ENCODE measurements at places on chromosomes 16 and 17.

DNA sequence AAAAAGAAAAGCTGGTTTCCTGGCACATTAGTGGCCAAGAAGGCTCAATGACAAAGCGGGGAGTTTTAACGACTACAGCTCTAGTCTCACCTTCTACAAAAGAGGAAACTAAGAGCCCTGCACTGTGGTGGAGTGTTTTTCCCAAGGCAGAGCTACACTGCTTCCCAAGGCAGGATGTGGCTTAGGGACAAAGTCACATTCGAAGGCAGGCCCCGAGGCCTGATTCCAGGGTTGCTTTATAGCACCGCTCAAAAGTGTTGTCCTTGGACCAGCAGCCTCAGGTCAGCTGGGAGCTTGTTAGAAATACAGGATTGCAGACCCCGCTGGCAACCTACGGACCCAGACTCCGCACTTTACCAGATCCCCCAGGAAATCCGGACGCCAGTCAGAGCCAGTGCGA is 23.8 kb downstream of the TMEM92 start:
- DNase-seq, result no peak

- peak; percentile 75 for DNase-seq
Observed at GRCh38 chr17:69607162-69607834, 192.8 kb downstream of the MAP2K6 start.

GRCh38 chr16:8720967-8721308 is 46.5 kb downstream of the ABAT start:
- DNase-seq, result no peak

DNA sequence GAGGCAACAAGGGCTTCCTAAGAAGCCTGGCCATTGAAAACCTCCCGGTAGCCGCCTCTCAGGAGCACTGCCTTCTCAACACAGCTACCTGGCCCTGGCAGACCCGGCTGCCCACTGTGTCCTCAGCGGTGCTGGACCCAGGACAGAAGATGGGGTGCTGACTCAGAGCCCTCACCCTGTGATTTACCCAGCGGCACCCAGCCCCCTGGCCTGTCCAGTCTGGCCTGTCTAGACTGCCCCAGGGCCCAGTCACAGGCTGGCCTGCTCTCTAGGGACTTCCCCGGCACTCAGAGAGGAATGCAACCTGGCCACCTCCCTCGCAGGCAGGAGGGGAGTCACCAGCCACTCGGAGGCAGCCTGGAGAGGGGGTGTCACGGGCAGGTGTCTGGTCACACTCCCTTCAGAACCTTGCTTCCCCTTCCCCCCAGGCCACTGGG is 20.1 kb downstream of the PIEZO1 start:
- DNase-seq, result no peak

- DNase-seq, result no peak
Observed at GRCh38 chr16:78483124-78483992, 383.9 kb downstream of the WWOX start.

- DNase-seq, result no peak
Observed at GRCh38 chr16:23748630-23749029, 6.2 kb upstream of the CHP2 start.

GRCh38 chr16:35516971-35517370 is 2057.6 kb downstream of the TP53TG3F start:
- DNase-seq, result no peak

DNA sequence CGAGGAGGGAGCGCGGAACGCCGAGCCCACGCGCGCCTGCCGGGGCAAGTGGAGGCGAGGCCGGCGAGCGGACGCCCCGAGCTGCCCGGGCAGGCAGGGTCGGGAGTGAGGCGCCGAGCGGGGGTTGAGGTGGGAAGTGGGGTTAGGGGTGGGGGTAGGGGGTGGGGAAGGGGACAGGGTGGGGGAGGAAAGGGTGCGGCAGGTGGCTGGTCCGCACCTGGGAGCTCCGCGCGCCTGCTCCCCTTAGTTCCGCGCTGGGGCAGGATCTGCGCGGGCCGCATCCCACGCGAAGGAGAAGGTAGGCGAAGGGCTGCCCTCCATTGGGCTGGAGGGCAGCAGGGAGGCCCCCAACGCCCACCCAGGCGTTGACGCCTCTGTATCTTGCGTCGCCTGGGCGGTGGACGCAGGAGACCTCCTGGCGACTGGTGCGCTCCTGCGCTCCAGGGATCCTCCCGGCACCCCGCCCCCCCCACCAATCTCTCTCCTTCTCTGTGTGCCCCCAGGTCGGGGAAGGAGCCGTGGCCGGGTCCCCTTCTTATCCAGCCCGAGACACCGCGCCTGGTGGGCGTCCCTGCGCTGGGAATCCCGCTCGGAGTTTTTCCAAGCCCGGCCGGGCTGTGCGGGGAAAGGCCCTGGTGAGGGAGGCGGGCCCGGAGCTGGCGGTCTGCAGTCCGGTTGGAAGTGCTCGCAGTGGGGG is 51.3 kb upstream of the AMZ2 start:
- DNase-seq, result no peak

- peak; percentile 63 for DNase-seq
Observed at GRCh38 chr17:927611-928461, 51.7 kb downstream of the NXN start.

- no peak for DNase-seq
Observed at GRCh38 chr17:68705714-68706076, 104.5 kb upstream of the FAM20A start.

GRCh38 chr17:61411261-61412142 is 11.9 kb downstream of the TBX2 start:
- DNase-seq, result peak; percentile 66

DNA sequence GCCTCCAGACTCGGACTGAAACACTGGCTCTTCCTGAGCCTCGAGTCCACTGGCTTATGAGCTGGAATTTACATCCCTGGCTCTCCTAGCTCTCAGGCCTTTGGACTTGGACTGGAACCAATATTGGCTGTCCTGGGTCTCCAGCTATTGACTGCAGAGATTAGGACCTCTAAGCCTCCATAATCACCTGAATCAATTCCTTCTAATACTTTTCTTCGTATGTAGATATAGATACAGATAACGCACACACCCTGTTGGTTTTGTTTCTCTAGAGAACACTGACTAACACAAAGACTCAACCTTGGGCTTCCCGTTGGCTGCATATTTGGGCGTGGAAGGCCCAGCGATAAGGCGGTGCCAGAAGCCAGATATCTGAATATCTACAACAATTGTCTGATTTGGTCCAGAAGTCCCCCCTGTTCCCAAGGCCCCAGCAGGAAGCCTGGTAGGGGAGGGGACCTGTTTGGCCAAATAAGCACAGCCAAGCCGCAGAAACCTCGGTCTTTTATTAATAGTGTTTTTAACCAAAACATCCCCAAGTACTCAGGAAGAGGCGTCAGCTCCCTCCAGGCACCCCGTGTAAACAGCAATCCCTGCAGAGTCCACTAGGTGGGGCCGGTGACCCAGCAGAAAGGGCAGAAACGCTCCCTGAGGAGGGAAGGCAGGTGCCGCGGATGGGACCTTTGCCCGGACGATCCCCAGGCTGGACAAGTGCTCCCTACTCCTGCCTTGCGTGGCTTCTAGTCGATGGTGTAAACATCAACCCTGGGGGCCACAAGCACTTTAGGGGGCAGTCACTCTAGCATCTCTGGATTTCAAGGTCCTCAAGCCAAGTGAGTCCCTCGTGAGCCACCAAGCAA is 57.0 kb downstream of the ABR start:
- DNase-seq, result peak; percentile 78

DNA sequence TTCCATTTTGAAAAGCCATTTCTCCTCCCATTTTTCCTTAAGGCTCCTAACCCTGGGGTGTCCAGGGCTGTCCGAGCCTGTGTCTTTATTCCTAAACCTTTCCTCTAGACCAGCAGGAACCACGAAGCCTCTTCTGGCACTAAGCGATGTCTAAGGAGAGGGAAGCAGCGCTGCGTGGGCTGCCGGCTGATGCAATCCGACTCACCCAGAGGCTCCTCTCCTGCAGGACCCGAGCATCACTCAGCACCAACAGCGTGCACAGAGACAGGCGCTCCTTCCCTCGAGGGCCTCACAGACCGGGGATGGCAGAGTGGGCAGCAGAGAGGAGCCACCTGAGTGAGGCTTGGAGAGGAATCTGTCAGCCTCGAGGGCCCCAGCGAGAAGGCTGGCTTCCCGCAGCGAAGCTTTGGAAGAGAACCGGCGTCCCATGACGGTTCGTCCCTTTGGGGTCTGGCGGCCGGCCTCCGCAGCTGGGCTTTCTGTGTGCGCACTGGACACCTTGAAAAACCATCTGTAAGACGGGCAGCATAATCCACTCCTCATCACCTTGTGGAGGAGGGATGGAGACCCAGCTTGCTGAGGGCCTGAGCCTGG is 174.3 kb downstream of the FOXL1 start:
- no peak for DNase-seq

- no peak for DNase-seq
Observed at GRCh38 chr17:14196377-14196997, 40.2 kb downstream of the CDRT15 start.

DNA sequence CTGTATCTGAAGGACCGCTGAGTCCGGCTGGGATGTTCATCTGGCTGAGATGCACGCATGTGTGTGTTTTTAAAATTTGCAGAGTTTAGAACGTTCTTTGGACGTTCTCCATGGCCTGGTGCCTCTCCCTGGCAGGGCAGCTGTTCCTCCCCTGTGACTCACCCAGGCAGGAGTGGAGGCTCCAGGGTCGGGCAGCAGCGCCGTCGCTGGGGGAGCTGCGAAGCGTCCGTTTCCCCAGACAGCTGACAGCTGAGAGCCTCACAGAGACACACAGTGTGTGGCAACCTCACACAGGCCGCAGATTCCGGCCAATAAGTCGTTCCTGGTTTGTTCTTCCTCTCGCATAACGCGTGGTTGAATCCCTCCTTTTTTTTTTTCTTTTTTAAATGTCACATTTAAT is 80.6 kb downstream of the OR1D5 start:
- peak; percentile 80 for DNase-seq

GRCh38 chr16:11725457-11725856 is 17.2 kb downstream of the TXNDC11 start:
- DNase-seq, result no peak

DNA sequence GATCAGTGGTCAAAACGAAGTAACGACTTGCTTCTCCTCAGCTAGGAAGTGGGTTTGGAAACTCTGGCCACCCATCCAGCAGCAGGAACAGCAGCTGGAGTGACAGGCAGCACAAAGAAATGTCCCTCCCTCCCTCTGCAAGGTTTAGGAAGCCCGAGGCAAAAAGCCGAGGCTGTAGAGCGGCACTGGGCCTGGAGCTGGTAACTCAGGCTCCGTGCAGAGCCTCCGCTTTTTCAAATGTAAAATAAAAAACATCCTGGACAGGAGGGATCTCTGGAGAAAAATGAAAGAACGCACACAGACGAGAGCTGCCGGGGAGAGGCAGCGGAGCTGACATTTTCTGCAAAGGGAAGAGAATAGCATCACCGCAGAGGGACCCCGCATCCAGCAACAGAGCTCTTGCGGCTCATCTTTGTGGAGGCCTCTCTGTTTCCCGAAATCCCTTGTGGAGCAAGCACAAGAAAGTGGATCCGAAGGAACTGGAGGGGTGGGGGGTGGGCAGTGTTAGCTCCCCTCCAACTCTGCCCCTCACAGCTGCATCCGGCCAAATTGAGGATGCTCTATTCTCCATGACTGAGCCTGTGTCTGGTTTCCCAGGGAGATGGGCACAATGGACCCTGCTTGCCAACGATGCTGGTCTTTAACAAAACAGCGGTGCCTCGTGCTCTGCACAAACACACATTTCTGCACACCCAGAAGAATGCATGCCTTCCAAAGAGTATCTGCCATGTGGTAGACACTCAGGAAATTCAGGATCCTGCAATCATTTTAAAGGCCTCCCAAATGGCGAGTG is 335.5 kb upstream of the ZFHX3 start:
- DNase-seq, result peak; percentile 7

GRCh38 chr17:46818929-46819859 is 702 bp upstream of the WNT3 start:
- DNase-seq, result no peak

DNA sequence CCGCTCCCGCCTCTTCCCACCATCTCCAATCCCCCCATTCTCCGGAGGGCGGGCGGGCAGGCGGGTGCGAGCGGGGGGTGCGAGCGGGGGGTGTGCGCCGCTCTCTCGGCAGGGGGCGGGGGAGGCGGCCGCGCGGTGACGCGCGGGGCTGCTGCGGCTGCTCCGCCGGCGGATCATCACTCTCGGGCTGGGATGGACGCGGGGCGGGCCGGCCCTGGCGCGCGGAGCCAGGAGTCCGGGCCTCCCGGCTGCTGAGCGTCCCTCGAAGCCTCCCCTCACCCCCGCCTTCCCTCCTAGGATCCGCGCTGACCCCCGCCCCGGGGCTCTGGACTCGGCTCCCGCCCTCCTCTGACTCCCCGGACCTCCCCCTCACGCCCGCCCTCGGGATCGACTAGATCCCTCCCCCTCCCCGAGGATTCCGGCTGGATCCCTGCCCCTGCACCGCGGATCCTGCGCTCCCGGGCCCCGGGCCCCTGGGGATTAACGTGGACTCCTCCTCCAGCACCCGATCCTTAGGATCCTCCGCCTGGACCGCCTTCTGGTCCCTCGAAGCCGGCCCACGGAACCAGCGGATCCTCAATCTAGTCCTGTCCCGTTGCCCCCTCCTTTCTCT is 946 bp upstream of the TMEM256 start:
- peak; percentile 61 for DNase-seq

DNA sequence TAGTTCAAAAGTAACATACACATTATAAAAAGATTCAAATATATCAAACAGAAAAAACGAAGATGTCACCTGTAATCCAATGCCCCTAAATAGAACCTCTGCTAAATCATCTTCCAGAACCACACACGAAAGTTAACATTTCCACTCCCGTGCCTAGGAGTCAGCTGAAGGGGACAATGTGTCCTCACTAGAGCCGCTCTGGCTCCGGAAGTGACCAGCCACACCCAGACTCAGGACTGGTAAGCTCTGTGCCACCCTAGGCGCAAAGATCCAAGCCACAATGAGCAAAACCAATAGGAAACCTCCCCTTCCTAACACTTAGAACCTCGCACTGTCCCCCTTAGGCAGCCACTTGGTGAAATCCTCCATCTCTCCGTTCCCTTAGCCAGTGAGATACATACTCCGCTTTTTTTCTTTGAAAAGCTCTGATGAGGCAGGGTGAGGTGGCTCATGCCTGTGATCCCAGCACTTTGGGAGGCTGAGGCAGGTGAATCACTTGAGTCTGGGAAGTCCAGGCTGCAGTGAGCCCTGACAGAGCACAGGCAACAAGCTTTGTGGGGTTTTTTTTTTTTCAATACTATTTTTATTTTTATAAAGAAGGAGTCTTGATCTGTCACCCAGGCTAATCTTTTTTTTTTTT is 11.8 kb downstream of the CTRB1 start:
- no peak for DNase-seq

GRCh38 chr16:54630284-54630967 is 300.2 kb upstream of the IRX5 start:
- DNase-seq, result no peak

DNA sequence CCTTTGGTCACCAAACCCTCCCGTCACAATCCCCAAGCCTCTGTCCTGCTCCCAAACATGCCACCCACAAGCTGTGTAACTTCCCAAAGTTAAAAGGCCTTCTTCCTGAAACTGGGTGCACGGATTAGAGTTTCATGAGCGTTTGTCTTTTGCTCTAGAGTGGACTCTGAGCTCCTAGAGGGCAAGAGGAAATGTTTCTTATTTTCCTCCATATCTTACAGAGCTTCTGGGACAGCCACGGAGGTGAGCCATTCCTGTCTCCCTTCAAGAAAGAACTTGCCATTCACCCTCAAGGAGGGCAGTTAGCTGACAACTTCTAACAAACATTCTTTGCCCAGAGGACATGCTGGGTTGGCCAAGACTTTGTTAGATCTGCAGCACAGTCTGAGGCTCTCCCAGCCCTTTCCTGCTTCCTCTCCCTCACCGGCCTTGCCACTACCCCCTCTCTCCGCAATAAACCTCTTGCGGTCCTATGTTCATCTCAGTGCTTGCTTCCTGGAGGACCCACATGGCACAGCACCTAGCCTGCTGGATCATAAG is 2.6 kb upstream of the MYCBPAP start:
- DNase-seq, result no peak

- DNase-seq, result no peak
Observed at GRCh38 chr16:20940871-20941635, 40.5 kb downstream of the LYRM1 start.

All from muscle of arm (tissue), 14 donors.